ENCODE measurements at places on chromosomes 16 and 17.

GRCh38 chr16:68348639-68349445 lies 38.0 kb downstream of the PRMT7 start:
- no peak for DNase-seq

DNA sequence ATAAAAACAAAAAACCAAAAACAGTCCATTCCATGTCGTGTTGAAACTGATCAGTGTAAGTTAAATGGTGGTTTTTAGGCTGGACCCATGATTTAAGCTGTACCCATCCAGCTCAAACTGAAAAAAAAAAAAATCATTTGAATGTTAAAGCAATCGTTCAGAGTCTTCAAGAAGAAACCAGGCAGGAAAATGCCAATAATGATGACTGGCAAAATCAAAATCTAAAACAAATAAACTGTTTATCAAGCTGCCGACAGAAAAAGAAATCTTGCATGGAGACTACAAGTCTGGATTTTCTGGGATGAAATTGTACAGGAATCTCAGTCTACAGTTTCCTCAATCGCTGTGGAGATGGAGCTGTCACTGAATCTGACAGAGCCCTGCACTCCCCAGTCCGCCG lies 40.7 kb downstream of the SOST start:
- no peak for DNase-seq

- DNase-seq, result no peak
These were observed 19.3 kb downstream of the TENT4B start for GRCh38 chr16:50172195-50172922.

DNA sequence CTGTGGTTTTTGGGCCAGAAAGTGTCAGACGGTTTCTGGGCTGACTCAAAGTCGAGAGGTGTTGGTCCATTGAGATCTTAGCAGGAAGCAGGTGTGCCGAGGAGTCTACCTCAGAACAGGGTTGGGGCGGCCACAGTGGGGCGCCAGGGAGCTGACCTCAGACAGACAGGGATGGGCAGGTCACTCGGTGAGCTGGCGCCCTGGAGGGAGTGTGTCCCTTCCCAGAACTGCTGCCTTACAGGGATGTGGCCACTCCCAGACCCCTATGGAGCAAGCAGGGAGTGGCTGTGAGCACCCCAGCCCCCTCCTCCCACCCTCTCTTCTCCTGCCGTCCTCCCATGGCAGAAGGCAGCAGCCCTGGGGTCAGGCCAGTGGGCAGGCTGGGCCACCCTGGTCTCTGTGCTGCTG lies 14.0 kb upstream of the DPEP1 start:
- no peak for DNase-seq

DNA sequence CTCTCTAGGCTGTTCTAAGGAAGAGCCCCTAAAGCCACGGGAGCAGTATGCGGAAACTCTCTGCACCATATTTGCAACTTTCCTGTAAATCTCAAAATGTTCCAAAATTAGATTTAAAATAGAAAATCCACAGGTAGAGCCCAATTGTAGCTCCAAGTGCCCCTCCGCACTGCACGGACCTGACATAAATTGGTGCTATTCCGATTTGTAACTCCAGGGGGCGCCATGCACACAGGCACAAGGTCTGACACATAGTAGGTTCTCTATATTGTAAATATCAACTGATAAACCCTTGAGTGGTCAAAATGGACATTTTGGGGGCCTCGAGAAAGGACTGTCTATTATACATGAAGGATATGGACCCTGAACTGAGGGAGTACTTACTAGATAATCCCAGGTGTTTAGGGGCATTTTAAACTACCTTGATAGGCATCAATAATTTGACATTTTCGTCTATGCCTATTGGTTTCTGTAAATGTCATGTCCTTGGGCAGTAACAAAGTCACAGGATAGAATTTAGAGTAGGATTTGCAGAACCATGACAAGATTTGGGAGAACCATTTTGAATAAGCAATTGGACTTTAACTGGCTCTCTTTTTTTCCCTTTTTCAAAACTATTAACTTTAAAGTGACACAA lies 36.6 kb upstream of the TMEM132E start:
- no peak for DNase-seq

All from fibroblast of skin of left quadriceps (primary cell).